ENCODE measurements at places on chromosomes 2 and 18.

- no peak for DNase-seq
Measured at GRCh38 chr2:171858397-171858958, 35.6 kb downstream of the SLC25A12 start.

DNA sequence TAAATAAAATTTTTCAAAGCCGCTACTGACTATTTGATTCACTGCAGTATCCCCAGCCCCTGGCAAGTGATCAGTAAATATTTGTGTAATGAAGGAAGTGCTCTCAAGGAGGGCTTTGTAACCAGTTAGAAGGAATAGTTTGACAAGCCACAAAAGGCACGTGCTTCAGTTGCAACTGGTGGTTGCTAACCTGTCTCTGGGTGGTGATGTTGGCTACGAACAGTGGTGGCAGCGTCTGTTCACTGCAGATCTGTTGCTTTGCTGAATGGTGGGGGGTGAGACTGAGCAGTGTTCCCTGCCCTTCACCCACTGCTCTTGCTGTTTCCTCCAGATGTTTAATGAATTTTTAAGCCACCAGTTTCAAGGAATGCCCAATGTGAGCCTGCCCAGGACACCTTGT lies 73.9 kb upstream of the SIX2 start:
- no peak for DNase-seq

DNA sequence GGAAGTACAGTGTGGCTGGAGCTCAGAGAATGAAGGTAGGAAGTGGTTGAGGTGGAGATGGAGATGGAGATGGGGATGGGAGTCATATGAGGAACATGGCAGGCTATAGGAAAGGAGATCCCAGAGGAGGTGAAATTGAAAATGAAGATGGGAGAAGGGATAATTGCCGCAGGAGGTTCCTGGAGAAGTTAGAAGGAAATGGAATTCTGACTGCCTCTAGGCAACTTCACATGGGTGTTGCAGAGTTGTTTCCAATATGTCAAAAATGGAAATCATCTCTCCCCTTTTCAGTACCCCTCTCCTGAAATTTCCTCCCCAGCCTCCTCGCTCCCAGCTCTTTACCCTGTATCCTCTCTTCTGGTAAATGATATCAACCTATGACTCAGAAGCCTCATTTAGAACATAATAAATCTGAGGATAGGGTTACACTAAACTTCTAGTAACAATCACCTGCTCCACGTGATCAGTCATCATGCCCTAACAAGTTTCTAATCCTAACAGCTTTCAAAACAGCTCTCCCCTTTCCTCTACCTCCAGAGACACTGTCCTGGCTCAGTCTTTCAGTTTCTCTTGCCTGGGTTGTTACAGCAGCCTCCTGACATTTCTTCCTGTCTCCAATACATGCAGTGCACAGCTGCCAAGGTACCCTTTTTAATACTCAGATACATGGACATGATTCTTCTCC lies 201.9 kb upstream of the RBMS1 start:
- no peak for DNase-seq

DNA sequence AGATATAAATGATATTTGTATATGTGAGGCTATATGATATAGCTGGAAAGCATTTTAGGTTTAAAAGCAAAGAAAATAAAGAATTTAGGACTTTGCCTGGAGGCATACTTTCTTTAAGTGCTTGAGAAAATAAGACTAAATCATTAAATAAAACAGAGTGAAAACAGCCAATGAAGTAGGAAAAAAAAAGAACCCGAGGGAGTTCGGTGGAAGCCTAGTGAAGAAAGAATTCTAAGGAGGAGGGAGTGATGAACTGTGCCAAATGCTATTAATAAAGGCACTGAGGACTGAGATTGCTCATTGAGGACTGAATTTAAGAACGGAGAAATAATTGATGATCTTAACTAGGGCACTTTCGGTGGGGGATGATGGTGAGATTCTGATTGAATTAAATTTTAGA lies 573.5 kb downstream of the DSC3 start:
- no peak for DNase-seq

- no peak for DNase-seq
Measured at GRCh38 chr18:5462227-5462626, 81.6 kb downstream of the EPB41L3 start.

GRCh38 chr18:47788621-47789020 lies 141.8 kb downstream of the SMAD2 start:
- DNase-seq: no peak

DNA sequence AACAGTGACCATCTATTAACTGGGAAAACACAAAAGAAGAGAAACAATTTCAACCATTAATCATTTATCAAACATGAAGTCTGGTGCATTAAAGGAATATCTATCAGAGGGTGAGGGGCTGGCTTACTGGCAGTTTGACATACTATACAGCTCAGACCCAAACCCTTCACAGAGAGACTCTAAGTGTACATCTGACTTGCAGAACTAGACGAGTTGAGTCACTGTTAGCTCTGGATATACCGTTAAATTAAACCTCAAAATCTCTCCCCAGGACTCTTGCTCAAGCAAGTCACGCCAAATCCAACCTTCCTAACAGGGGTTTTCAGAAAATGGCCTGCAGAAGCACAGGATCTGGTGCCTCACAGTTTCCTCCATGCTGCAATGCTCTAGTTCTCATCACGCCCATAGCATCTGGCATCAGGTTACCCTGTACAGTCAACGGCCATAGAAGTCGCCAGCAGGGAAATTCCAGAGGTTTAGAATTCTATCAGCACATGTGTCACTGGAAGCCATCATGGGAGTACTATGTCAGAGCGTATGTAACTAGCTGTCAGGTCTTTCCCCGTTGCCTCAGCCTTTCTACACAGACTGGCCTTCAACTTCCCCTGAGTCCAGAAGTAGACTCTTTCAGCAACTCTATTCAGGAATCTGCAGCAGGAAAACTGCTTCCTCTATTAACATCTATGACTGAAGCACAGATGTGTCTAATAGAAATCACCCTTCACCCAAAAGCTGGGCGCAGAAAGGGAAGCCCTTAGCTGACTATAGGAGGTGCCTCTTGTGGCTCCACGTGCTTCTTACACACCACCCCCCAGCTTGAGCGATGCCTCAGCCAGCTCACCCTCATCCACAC lies 9.3 kb downstream of the TGOLN2 start:
- no peak for DNase-seq

DNA sequence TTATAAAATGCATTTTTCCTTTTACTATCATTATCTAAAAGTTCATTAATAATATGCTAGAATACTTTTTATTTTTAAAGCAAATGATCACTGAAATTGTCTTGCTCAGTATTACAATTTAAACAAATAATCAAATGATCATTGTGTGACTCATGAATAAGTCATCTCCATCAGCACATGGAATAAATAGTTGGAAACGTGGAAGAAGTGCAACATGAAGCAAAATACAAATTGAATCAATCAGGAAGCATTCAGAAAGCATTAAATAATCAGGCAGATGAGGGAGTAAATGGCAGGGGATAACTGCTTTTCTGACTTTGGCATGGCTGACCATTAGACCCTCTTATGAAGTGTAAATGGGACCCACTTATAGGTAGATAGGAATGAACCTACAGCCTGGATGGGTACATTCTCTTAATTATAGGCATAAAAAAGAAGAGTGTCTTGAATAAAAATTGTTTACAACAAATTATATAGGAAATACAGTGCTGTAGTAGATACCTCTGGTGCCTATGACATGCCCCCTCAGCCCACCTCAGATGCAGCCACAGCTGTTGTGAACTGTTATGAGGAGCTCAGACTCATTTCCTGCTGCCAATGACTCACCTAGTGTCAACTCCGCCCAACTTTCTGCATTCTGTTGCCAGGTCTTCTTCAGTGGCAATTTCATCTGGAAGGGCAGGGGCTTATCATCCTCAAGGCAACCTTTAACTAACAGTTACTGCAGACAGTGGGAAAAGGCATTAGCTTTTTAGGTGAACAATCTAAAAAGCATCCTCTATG lies 936.0 kb downstream of the TRIB2 start:
- no peak for DNase-seq

DNA sequence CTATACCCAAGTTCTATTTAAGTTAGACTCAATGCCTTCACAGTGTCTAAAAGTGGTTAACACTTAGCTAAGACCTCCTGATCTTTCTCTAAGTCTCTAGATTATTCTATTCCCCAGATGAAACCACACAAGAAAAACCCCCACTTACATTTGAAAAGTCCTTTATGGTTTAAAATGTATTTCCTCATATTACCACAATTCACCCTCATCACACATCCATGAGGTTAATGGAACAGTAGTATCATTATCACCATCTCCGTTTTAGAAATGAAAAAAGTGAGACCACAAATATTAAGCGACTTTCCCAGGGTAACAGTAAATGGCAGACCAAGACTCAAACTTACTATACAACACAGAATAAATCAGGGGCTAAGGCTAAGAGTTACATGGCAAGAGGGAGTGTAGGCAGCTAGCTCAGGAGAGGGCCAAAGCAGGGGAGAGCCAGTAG lies 28.6 kb downstream of the EPG5 start:
- no peak for DNase-seq

DNA sequence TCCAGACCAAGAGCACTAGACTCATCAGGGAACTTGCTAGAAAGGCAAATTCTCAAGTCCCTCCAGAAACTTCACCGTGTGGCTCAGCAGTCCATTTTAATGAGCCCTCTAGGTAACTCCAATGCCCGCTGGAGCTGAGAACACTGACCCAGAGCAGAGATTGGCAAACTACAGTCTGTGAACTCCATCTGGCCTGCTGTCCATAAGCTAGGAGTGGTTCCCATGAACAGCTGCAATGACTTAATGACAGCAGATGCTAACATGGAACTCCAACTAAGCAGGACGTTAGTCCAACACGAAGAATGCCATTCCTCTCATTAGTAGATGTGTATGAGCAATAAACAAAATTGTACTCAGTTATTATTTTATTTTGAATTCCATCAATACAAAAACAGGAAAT lies 371.9 kb downstream of the STK39 start:
- DNase-seq: no peak

- no peak for DNase-seq
Measured at GRCh38 chr2:56077359-56077915, 106.4 kb upstream of the CCDC85A start.

DNA sequence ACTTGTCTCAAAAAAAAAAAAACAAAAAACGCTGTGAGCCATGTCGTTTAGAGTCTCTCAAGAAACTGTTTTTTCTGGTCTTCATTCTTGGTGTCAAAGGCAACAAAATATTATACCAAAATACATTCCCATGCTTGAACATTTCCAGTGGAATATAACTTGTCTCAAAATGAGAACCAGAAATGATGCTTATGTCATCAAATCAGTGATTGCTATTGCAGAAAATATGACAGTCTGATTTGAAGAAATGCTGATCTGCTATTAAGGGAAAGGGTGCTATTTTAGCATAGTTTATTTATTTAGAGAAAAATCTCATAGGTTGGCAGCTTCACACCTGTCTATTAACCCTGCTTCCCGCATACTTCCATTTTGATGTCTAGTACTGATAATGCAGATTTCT lies 82.4 kb upstream of the ACSL3 start:
- no peak for DNase-seq

GRCh38 chr2:22110244-22110651 lies 986.5 kb downstream of the TDRD15 start:
- DNase-seq: no peak

GRCh38 chr18:53991202-53991601 lies 233.3 kb downstream of the MBD2 start:
- DNase-seq: no peak

Measured in adrenal gland (tissue), 19 donors.